Cardiac muscle cell (in vitro differentiated cells and primary cell): ENCODE measurements at places on chromosomes 3 and 15. TPM values are rescaled to one million over a fixed set of nuclear protein-coding genes. Genes with fewer than 3 reads are reported as not detected.

GRCh38 chr3:7667774-7668173, 806.9 kb downstream of the GRM7 start:
- H3K4me1 ChIP-seq: no peaks in the 10 kb centered on the region
- no peaks in the 10 kb centered on the region for H3K36me3 ChIP-seq
- no peak for DNase-seq
- no peak overlapping the region for H3K4me3 ChIP-seq
- no peak overlapping the region for H3K27ac ChIP-seq
- H3K27me3 ChIP-seq: no peaks in the 10 kb centered on the region

- no peaks in the 10 kb centered on the region for H3K27me3 ChIP-seq
- DNase-seq: peak; percentile 29
- H3K4me1 ChIP-seq: no peaks in the 10 kb centered on the region
- no peaks in the 10 kb centered on the region for H3K36me3 ChIP-seq
- H3K4me3 ChIP-seq: no peak overlapping the region
Observed at GRCh38 chr3:172520301-172520831, 2.9 kb downstream of the TNFSF10 start.

- H3K4me1 ChIP-seq: peaks cover 75% of the 10 kb centered on the region
- H3K27me3 ChIP-seq: no peaks in the 10 kb centered on the region
- DNase-seq: no peak
- peak overlapping the region; percentile 99 for H3K27ac ChIP-seq
- no peak overlapping the region for H3K4me3 ChIP-seq
Observed at GRCh38 chr15:40100123-40100946, 8.3 kb downstream of the BMF start.

- H3K4me3 ChIP-seq: no peak overlapping the region
- no peaks in the 10 kb centered on the region for H3K4me1 ChIP-seq
- DNase-seq: no peak
- H3K36me3 ChIP-seq: no peaks in the 10 kb centered on the region
Observed at GRCh38 chr3:126050050-126050392, 33.9 kb downstream of the SLC41A3 start.

GRCh38 chr15:63502843-63503738, 1.3 kb upstream of the USP3 start:
- H3K27me3 ChIP-seq: peaks cover 26% of the 10 kb centered on the region
- peak; percentile 40 for DNase-seq
- H3K4me1 ChIP-seq: peaks cover 12% of the 10 kb centered on the region
- peak overlapping the region; percentile 28 for H3K4me3 ChIP-seq
- H3K27ac ChIP-seq: no peak overlapping the region

GRCh38 chr15:90388462-90389380, 679 bp downstream of the IQGAP1 start:
- no peaks in the 10 kb centered on the region for H3K27me3 ChIP-seq
- H3K4me3 ChIP-seq: peak overlapping the region; percentile 82
- peak; percentile 55 for DNase-seq
- no peaks in the 10 kb centered on the region for H3K36me3 ChIP-seq

- peak; percentile 69 for DNase-seq
- H3K27ac ChIP-seq: peak overlapping the region; percentile 96
- no peaks in the 10 kb centered on the region for H3K27me3 ChIP-seq
- peaks cover 73% of the 10 kb centered on the region for H3K36me3 ChIP-seq
- H3K4me3 ChIP-seq: no peak overlapping the region
Observed at GRCh38 chr15:37056177-37057121, 43.9 kb downstream of the MEIS2 start.

DNA sequence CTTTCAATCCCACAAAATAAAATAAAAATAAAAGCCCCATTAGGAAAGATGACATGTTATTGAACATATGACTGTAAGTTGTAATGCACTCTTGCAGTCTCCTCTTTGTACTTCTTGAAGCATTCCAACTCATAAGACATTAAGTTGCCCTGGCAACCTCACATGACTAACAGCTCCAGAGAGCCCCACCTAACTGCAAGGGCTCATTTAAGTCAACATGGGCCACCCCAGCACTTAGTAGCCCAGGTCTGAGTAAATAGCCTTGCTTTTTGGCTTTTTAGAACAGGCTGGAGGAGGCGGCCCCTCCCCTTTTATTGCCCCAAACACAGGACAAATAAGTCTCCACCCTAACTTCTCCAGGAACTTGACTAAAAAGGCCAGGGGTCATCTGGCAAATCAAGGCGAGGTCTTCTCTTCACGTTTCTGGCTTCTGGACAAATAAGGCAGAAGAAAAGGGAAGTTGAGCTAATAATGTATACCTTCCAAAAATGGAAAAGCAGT, 135.1 kb downstream of the TMCO5A start:
- peak; percentile 80 for DNase-seq
- no peak overlapping the region for H3K4me3 ChIP-seq
- no peaks in the 10 kb centered on the region for H3K27me3 ChIP-seq
- H3K27ac ChIP-seq: no peak overlapping the region

The TYRO3 gene
- 13.2 and 17.2 TPM in 2 replicates for total RNA-seq

The ACP3 gene
- 26.8 and 35.6 TPM in 2 replicates for total RNA-seq

The CAMKV gene
- total RNA-seq: 0.09 and 0.32 TPM in 2 replicates

The PIF1 gene
- 3.5 and 70.9 TPM in 2 replicates for total RNA-seq
